Iris pigment epithelial cell (primary cell): ENCODE measurements at places on chromosomes 6 and 20.

GRCh38 chr20:57175397-57176010, 90.9 kb downstream of the BMP7 start:
- no peak for DNase-seq

DNA sequence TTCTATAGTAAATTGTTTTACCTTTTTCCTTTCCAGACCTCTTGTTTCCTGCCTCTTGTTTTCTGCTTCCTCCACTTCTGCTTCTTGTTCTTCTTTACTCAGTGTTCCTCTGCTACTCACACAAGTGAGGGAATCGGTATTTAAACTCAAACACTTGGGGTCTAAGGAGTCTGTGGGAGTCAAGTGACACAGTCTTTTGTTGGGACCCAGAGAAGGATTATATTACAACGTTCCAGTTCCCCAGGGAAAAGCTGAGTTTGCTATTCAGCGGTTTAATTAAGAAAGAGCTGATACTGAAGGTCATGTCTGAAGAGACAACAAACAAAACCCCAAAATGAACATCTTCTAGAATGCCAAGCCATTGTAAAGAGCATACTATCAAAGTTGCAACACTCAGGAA, 107.8 kb upstream of the CITED2 start:
- DNase-seq, result peak; percentile 14

- no peak for DNase-seq
Observed at GRCh38 chr6:46921731-46922130, at the start of gene ADGRF5. Gene ADGRF5, minus strand, starts transcription at chr6:46921938. Its CDS starts 15,176 bp downstream, at chr6:46906762.

DNA sequence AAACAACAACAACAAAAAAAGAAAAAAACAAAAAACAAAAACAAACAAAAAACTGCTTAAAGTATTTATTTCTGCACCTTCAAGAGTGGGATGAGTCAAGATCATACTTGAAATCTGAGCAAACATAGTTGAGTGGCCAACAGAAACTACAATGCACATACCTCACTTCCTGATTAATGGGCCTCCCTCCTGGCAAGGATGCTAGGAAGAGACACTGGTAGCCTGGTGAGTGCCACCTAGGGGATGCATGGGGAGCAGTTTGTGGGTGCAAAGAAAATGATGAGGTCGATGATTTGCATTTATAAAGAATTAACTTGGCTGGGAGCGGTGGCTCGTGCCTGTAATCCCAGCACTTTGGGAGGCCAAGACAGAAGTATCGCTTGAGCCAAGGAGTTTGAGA, 808.1 kb downstream of the MAFB start:
- no peak for DNase-seq

GRCh38 chr6:168333491-168333890, 13.9 kb upstream of the DACT2 start:
- no peak for DNase-seq

DNA sequence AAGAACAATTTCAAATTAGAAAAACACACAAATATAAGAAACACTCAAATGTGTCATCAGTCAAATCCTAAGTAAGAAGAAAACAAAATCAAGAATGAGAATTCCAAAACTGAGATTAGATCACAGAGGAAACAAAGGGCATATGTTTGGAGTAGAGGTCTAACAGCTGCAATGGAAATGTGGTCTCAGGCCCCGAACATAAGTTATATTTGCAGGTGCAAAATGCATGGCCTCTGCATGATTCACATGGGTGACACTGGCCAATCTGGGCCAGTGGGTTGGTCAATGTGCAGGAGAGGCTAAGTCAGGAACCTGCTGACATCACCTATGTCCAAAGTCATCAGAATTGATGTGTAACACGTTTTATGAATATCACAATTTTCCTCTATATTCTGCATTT, 108.5 kb upstream of the MAP7 start:
- DNase-seq, result no peak

- no peak for DNase-seq
Observed at GRCh38 chr6:18214003-18214402, 50.3 kb downstream of the DEK start.

- DNase-seq, result no peak
Observed at GRCh38 chr6:119821380-119821779, 471.8 kb upstream of the MAN1A1 start.

DNA sequence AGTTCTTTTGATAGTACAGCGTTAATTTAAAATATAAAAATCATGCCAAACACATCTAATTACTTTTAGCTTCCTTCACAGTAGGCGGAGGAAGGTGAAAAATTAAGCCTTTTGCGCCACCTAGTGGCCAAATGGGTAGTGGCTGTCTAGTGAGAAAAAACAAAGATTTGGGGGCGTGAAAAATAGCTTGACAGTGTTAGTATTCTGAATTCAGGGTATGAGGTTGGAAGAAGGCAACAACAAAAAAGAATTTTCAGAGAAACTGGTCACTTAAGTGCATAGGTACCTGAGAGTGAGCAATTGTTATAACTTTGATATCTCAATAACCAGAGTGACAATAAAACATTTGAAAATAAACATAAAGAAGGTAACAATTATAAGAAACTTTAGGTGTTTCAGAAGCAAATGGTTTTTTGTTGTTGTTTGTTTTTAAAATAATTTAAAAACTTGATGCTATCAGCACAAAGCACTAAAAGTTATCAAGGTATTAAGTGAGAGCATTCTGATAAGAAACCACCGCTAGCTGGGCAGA, 14.3 kb downstream of the PSMB9 start:
- peak; percentile 56 for DNase-seq

DNA sequence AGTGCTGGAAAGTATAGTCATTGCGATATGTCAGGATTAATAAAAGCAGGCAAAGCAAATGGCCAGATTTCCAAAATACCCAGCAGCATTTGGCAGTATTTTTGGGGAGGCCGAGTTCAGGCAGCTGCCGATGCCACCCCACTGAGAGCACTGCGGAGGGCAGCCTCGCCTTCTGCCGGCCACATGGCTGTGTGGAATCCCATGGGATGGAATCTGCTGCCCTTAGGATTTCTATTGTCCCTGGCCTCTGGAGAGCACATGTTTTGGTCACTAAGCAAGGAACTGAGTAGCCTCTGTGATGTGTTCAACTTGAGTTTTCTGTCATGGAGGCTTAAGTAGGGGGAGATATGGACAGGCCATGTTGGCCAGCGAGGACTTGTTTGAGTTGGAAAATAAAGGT, 123.0 kb downstream of the FARS2 start:
- no peak for DNase-seq

DNA sequence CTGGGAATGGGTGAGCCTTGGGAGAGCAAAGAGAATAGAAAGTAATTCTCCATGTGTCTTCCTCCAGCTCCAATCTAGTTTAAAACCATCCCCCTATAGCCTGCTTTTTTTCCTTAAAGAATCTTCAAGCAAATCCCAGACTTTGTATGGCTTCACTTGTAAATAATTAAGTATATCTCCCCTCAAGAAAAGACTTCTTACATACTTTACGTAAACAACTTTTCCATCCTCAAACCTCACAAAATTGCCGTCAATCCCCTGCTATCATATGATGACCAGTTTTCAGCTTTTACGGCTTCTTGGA, 88.5 kb upstream of the PHACTR3 start:
- DNase-seq, result no peak

DNA sequence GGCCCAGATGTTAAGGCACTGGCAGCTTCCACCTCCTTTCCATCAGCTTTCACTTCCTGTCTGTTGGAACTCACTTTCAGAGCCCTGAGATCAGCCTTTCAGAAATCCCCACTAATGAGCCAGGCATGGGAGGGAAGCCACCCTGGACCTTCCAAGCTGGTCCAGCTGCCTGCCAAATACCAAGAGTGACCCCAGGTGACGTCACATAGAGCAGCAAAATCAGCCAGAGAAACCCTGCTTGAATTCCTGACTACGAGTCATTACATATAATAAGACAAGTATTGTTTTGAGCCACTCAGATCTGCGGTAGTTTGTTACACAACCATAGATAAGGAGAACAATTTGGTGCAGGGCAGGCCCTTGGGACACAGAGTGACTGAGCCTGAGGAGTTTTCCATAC, 556.0 kb upstream of the JAG1 start:
- DNase-seq, result peak; percentile 96

- no peak for DNase-seq
Observed at GRCh38 chr6:8483650-8484049, 48.3 kb upstream of the SLC35B3 start.

DNA sequence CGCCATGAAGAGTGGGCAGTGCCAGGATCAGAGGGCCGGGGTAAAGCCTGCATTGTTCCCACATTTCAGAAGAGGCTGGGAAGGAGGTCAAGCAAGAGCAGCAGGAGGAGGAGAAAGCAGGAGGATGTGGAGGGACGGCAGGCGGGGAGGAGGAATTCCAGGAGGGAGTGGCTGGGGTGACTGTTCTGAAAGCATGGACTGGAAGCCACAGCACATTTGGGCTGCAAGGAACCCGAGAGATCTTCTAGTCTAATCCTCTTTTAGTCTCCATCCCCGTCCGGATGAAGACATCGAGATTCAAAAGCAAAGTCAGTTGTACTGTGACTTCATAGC, 76.9 kb downstream of the FAM50B start:
- no peak for DNase-seq

DNA sequence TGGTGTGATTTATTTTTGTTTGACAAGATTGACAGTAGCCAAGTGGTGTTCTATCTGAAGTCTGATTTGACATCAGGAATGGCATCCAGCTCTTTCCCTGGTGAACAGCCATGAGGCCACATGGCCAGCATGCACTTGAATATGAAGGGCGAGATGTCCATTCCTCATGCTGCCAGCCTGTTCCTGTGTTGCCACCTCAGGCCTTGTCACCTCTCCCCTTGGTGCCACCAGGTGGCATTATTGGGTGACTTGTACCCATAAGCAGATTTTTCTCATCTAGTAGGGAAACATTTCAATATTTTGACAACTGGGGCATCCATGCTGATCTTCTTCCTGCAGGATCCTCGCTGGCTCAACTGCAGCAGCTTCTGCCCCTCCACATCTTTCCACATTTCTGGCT, 199.1 kb downstream of the ERMARD start:
- DNase-seq, result no peak

GRCh38 chr6:47308552-47309290, 984 bp downstream of the TNFRSF21 start:
- DNase-seq, result peak; percentile 52

DNA sequence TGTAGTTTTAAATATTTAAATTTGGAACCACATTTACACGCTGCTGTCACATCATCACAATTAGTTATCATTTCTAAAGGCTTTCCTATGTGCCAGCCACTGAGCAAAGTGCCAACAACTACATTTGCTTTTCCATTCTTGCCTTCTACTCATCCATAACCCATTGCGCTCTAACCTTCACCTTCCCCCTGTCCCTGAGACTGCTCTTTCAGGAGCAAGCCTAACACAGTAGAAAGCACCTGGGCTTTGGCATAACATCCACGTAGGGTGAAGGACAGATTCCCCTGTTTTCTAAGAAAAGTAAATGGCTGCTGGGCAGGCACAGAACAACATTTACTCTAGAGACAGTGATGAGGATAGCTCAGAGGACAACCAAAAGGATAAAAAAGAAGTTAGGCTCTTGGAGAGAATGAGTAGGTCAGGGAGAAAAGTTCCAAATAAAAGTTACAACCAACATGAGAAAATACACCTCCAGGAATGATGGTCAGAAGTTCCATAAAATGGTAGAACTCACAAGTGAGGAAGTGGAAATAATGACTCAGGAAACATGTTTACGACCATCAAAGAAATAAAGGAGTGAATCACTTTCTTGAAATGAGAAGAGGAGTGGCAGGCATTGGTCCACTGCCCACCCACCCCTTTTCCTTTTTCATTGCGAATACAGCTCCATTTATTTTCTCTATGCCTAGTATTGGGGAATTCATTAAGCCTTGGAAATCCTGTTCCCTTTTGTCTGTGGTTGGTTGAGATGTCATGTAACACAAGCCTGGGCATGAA, 77.2 kb downstream of the PFDN4 start:
- DNase-seq, result peak; percentile 34

GRCh38 chr20:44593751-44594150, 11.4 kb downstream of the PKIG start:
- no peak for DNase-seq

- no peak for DNase-seq
Observed at GRCh38 chr6:158038291-158039177, 56.9 kb downstream of the SYNJ2 start.

- DNase-seq, result no peak
Observed at GRCh38 chr6:150503586-150504339, 95.9 kb upstream of the PLEKHG1 start.
